Activated naive CD4-positive, alpha-beta T cell (primary cell): ENCODE measurements at places on chromosomes 2 and 18.

DNA sequence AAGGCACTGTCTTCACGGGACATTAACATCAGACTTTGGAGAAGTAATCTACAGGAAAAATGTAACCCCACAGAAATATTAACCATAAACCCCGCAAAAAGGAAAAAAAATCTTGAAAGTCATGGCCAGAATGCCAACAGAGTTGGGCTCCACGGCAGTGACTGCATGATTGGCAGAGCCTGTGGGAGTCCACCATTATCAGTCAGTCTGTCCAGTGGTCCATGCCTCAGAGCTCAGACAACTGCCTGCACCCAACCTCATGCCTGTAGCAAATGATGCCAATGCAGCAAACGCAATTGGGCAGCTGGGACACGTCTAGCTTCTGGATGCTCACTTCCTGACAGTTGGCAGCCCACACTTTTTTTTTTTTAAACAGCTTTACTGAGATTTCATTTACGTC lies 5.1 kb upstream of the PPIG start:
- DNase-seq = no peak

- no peak for DNase-seq
Measured at GRCh38 chr18:10119991-10120390, 206.2 kb downstream of the VAPA start.

- no peak for DNase-seq
Measured at GRCh38 chr2:28047681-28048080, 157.2 kb downstream of the BABAM2 start.

- no peak for DNase-seq
Measured at GRCh38 chr2:20198796-20199632, 25.9 kb downstream of the SDC1 start.

GRCh38 chr2:179817181-179817841 lies 44.1 kb downstream of the ZNF385B start:
- DNase-seq = no peak

- no peak for DNase-seq
Measured at GRCh38 chr2:197145471-197146056, 165.0 kb downstream of the ANKRD44 start.

DNA sequence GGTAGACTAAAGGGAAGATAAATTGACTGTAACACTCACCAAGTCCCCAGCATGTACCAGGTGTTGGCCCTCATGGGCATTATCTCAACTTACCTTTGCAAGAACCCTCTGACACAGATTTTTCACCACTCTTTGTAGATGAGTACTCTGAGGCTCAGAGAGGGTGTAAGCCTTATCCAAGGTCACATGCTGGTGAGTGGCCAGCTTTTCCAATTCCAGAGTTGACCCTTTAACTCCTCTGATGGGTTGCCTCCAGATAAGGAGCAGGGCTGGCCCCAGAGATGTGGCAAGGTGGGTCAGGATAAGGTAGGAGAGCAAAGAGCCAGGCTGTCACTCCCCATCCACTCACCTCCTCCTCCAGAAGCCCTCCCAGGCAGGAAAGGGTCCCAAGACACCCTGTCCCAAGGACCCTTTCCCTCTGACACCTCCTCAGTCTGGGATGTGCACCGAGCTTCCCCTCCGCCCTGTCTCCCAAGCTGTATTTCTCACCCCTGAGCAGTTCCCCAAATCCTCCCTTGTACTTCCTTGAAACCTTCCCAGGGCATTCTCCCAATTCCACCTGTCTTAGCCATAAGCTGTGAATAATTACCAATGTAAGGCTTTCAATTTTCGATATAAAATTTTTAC lies 165.9 kb downstream of the ZFP36L2 start:
- DNase-seq = no peak

DNA sequence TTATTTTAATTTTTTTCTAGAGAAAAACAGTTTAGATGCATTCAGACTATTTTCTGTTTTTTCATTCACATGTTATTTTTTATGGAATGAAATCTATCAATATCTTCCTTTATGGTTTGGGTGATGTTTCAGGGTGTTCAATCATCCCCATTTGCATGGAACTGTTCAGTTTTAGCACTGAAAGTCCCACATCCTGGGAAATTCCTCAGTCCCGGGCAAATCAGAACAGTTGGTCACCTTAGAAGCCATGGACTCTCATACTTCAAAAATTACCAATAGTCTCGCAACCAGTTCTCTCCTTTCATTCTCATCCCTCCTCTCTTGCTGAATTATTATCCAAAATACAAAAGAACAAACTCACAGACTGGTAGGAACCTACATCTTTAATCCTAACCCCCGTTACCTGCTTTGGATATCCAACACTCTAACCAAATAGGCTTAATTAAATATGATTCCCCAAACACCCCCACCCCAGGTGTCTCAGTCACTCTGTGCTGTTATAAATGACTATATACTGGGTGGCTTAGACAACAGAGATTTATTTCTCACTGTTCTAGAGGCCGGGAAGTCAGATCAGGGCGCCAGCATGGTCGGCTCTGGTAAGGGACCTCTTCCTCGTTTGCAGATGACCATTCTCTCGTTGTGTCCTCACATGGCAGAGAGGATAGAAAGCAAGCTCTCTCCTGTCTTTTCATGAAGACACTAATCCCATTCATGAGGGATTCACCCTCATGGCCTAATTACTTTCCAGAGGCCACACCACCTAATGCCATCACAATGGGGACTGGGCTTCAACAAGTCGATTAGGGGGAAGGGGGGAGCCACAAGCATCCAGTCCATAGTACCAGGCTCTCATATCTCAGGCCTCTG lies 57.7 kb upstream of the SLC1A4 start:
- no peak for DNase-seq

DNA sequence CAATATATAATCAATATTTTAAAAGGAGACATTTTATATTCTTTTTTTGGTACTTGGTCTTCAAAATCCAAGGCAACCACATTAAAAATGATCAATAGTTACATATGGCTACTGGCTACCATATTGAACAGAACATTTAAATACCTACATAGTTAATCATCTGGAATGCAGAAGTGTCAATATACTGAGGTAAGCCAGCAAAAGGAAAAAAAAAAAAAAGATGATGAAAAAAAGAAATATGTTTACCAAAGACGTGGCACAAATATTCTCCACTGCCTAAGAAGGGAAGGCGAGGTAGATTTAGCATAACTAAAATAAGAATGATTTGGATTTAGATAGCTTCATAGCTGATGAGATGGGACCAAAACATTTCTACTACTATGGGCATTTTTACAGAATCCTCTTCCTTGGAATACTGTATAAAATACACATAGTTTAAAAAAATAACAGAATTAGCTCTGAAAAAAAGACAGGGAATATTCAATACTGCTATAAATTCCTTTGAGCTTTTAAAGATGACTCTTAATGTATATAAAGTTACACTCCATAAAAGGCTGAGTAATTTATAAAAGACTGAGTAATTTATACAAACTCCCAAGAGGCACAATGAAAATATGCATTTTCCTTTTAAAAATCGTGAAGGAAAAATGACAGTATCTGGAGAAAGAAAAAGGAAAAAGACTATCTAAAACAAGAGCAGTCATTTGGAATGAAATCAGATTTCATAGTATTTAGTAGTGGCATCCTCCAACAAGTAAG lies 63.5 kb downstream of the CDH2 start:
- DNase-seq = no peak

DNA sequence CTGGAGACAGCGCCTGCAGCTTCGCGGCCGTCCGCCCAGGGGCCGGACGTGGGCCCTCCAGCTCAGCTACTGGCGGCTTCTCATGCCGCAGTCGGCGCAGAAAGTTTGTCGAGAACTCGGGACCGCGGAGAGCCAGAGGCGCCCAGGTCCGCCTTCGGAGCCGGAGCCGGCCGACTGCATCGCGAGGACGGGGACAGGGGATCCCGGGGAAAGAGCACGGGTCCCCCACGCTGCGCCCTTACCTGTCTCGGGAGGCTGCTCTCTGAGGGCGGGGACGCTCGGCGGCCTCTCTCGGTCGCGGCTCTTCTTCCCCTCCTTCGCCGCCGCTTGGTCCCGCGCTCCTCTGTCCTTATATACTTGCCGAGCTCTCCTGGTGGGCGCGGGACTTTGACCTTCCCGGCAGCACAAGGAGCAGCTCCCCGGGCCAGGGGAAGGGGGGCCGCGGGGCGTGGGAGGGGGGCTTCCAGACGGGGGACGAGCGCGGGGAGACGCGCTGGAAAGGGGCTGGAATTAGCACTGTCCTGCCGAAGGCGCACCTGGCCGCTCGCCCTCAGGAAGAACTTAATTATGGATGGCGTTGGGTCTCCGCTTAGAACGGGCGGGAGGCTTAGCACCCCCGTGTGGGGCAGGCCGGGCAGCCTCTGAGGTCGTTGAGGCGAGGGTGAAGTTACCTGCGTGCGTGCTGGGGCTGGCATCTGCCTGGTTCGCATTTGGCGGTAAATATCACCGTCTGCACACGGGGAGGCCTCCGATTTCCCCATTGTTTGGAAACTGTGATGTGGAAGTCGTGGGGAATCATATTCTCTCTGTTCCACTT lies at the start of gene POMC:
TSS of gene POMC (minus strand) at position 325 of the 817 bp plus-strand sequence. CDS start 3,808 bp downstream, outside the sequence.
- no peak for DNase-seq

- no peak for DNase-seq
Measured at GRCh38 chr2:192809173-192809572, 614.4 kb upstream of the TMEFF2 start.

DNA sequence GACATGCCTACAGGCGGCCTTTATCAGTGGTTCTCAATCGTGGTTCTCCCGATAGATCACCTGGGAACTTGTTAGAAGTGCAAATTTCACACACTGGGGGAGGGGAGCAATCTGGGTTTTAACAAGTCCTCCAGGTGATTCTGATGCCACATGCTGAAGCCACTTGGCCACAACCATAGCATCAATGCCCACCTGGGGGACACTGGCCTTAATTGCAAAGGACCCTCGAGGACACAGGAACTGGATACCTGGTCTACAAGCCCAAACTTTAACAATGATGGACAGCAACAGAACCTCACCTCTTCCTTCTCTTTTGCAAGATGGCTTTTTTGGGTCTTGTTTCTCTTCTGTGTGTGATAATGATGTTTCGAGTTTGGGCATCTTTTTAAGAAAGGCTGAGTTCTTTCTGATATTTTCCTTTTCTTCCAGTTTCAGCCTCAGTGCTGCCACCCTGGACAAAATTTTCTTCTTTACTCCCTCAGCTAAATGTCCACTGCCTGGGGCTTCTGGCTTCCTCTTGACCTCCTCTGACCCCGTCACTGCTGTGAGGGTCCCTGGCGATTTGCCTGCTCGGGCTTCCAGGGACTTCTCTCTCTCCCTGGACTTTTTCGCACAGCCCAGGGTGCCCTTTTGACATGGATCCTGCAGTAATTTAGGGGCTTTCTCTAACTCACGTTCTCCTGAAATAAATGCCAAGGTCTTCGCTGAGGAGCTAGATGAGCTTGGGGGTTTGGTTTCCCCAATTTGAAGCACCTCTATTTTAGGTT lies 94.2 kb downstream of the ALPK2 start:
- no peak for DNase-seq

DNA sequence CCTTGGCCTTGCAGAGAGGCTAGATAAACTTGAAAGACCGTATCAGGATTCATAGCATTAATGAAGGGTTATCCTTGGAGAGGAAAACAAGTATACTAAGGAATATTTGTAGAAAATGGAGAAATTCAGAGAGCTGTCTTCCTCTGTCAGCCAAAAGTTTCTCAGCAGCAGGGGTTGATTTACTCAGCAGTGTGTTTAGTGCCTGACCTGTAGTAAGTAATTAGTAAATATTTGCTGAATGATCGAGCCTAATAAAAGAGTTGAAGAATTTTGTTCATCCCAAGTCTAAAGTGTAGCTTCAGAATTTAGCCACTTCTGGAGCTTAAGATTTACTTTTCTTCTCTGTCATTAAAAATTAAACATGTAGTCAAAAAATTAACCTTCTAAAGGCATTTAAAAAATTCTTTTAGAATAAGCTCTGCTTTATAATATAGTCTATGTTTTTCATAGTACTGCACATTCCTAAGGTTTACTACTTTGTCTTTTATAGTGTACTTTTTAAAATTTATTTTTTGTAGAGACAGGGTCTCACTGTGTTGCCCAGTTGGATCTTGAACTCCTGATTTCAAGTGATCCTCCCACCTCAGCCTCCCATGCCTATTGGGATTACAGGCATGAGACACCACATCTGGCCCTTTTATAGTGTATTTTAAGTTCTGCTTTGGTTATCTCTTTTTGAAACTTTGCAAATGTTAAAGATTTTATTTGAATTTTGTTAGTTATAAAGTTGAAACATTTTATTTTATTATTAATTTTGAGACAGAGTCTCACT lies 138.4 kb upstream of the MYO3B start:
- no peak for DNase-seq

- no peak for DNase-seq
Measured at GRCh38 chr2:39379643-39380524, 57.2 kb downstream of the MAP4K3 start.

- no peak for DNase-seq
Measured at GRCh38 chr18:48157956-48158355, 227.5 kb upstream of the SMAD2 start.

DNA sequence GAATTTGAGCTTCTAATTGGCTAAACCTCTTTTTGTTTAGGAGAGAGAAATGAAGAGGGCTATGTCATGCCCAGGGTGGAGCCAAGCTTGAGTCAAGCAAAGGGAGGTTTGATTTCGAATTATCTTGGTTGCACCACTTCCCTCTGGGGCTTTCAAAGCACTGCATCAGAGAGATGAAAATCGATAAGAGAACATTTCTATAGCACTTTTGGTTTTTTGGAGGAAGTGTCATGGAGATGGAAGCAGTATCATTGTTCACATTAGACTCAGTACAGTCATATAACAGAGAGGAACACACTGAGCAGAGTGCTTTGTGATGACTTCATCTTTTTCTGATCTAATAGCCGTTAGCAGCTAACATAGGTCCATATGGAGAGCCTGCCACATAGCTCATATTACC lies 120.3 kb upstream of the UXS1 start:
- no peak for DNase-seq
